EL (cell line): ENCODE measurements at places on chromosomes 5 and 9.
A peak's percentile ranks its signal among the peaks of the same experiment; 100 is the strongest.

- no peak for DNase-seq
Observed at GRCh38 chr9:87783180-87783579, 57.3 kb downstream of the CTSL start.

- DNase-seq = no peak
Observed at GRCh38 chr9:32855752-32856151, 72.4 kb downstream of the TMEM215 start.

DNA sequence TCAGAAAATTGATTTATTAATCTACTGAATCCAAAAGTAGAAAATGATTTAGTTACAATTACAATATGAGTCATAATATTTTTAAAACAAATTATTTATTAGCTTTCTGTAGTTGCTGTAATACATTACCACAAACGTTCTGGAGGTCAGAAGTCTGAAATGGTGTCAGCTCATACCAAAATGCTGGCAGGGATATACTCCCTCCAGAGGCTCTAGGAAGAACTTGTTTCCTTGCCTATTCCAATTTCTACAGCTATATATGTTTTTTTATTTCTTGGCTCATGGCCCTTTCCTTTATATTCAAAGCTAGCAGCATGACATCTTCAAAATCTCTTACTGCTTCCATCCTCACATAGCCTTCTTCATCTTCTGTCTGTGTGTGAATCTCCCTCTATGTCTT, 667.9 kb upstream of the ITGA1 start:
- no peak for DNase-seq

- no peak for DNase-seq
Observed at GRCh38 chr5:132684491-132684890, 10.7 kb downstream of the IL4 start.

DNA sequence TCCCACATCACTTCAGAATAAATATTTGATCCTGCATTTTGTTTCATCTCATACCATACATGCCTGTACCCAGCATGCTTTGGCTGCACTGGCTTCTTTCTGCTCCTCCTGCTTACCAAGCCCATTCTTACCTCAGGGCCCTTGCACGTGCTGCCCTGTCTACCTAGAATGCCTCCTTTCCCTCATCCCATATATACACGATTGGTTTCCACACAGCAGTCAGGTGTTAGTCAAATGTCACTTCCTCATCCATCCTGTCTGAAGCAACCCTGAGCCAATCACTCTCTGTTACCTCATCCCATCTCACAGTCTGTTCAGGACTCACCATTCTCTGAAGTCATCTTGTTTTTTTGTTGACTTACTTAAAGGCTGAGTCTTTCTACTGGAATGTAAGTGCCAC, 30.3 kb downstream of the CAST start:
- peak; percentile 46 for DNase-seq

DNA sequence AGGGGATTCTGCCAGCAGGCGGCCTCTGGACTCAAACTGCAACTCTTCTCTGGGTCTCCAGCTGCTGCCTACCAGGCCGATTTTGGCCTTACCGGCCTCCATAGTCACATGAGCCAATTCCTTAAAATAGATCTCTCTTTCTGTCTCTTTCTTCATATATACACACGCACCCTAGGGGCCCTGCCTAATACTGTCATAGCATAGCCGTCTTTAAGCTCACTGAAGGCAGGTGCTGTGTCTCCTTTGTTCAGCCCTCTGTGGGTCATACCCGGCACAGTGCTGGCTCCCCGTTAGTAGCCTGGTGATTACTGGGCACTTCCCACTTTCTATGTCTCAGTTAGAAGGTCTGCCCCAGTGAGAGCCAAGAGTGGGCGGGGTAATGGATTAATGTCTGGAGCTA, 140.9 kb downstream of the HSPA4 start:
- no peak for DNase-seq

GRCh38 chr5:14356305-14356704, 213.2 kb downstream of the TRIO start:
- no peak for DNase-seq
